ENCODE measurements at places on chromosomes 11 and 22.

DNA sequence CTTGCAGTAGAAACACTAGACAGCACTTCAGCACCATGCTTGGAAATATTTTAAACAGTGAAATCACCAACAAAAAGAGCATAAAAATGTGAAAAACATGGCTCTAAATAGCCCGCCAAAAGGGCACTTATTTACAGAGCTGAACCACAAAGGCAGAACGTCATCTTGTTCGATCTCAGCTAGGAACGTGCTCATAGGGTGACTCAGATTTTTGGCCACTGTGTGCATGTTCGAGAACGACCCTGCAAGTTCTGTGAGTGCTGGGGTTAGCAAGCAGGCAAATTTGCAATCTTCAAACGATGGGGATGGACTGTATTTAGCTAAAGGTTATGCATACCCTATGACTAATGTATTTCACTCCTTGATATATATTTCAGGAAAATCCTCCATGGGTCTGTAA, 30.6 kb downstream of the OR2AT4 start:
- no peak for DNase-seq

DNA sequence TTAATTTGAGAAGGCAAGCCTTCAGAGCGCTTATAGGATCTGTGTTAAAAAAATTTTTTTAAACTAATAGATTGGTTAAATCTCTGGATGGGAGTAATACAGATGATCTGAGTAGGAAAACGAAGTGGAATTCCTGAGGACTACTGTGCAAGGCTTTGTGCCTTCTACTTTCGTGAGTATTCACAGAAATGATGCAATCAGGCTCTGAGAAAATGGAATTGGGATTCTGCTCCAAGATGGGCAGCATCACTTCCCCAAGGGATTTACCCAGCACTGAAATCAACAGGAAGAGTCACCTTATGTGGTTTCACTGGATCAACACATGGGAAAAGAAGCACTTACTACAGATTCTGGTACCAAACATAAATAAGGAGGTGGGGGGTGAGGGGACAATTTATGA, 12.5 kb downstream of the KMT5B start:
- no peak for DNase-seq

DNA sequence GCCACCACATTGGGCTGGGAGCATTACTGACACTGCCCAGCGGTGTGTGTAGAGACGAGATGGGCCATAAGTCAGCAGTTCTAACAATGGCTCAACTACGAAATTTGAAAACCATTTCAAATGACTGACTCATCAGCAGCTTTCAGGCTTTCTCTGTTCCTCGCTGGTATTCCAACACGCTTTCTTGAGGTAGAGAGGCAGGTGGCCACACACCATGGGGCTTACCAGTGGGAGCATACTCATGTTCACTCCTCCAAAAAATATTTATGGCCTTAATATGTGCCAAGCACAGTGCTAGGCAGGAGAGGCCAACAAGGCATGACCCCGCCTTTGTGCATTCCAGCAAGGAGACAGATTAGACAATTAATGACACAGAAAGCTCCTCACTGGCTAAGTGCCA, 20.3 kb downstream of the ARFGAP2 start:
- no peak for DNase-seq

DNA sequence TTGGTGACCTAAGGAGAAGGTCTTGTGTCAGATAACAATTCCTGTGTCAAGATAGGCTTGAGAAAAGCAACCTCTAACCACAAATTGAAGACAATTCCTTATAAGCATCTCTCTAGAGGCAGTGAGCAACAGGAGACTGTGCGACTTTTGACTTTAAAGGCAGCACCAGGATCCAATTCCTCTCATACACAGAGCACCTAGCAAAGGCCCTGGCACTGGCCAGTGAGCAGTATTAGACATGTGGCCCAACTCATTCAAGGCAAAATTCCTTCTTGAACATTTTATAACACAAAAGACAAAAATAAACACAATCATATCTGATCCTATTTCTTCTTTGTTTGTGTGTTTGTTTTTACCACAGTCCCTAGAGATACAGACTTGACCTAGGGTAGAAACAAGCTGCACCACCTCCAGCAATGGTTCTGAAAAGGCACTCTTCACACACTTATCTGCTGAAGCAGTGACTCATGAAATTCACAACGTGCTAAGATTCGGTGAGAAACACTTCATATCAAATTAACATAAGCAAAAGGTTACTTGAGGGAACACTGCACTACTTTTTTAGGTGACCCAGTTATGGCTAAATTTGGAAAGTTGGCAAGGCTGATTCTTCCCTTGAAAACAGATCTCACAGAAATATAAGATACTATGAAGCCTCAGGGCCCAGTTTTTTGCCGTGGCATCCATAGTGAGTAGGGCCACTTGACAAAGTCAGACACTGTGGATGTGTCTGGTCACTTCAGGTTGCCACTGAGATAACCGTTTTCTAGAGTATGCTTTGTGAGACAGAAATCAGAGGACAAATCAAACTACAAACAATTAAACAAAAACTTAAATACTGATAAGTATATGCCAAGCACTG, 1018.9 kb downstream of the DLG2 start:
- no peak for DNase-seq

- no peak for DNase-seq
These were observed 447.3 kb downstream of the NTM start for GRCh38 chr11:131817687-131818188.

GRCh38 chr11:131063638-131064037, 147.4 kb upstream of the SNX19 start:
- no peak for DNase-seq

DNA sequence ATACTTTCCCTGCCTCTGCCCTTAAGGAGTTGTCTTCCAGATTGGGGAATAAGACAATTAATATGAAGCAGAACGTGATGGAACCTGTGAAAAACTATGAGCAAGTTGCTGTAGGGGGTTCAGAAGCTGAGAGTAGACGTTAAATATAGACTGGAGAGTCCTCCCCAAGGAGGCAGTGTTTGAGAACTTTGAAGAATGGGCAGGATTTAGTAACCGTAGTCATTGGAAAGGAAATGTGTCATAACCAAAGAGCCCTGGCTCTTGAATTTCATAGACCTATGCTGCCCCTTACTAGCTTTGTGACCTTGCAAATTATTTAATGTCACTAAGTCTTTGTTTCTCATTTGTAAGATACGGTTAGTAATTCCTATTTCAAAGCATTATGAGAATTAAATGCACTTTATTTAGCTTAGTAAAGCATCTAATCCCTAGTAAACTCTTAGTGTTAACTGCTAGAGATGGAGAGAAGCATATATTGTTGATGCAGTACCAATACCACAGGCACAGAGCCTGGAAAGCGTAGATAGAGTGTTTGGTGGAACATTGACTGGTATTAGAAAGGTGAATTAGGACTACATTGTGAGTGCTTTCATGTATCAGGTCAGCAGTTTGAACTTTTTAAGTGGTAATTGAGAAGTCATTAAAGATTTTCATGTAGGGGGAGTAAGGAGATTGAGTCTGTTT, 54.1 kb downstream of the MCAM start:
- DNase-seq, result no peak

DNA sequence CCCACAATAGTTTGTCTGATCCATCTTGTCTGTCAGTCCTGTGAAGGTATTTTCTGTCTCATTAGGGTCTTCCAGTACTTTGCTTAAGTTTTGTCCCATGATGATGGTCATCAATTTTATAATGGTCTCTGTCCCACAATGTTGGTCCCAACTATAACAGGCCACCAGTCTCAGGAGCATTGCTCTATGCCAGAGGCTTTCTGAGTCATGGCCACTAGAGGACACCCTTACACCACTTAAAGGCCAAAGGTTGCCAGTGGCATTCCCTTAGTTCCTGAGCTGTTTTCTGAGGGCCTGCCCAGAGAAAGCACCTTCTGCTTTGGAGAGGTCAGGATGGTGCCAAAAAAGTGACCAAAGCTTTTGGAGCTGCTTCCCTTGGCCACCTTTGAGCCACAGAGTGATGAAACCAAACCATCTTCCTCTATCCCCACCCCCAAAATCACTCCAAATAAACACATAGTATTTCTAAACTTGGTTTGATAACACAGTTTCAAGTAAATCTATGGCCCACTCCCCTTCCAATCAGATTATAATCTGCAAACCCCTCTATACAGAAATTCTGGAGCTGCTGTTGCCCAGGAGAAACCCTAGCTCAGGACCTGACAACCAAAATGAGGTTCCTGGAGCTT, 19.3 kb downstream of the EIF3F start:
- DNase-seq, result no peak

DNA sequence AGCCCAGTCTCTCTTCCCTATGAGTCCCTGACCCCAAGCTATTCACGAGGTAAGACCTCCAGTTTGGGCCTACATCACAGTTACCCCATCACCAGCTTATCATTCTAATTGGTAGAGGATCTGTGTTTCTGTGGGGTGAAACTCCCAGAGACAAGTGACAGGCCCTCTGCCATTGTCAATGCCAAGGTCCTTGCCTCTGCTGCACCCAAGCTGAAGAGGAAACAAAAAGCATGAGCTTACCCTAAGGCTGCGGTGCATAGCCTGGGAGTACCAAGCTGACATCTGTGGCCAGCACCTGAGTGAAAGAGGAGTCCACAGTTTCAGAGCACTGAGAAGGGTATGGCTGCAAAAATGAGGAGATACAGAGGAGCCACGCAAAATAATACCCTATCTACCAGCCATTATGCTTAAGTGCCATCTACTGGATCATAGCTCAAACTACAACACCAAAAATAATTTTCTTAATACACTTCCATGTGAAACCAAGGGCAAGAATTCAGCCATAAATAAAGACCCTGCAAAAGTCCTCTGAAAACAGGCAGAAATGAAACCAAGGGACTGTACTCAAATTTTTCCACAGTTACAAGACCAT, 62.3 kb upstream of the ANO5 start:
- DNase-seq, result no peak

DNA sequence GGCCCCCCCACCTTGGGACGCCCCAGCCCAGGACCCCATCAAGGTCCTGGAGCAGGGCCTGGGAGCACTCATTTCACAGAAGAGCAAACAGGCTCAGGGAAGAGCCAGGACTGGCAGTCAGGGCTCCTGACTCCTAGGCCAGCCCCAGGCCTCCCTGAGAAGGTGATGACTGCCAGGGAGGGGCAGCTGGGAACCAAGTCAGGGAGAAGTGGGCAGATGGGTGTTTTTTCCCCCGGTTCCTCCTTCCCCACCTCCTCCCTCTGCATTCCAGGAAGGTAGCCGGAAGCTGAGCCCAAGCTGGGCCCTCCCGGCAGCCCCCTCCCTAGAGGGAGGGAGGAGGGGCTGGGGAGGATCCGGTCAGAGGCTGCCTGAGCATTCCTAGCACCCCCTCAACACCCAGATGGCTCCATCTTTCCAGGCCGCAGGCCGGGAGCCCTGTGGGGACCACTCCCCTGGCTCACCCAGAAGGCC, 19.6 kb downstream of the MYRF start:
- no peak for DNase-seq

GRCh38 chr22:38901111-38901641, 29.2 kb upstream of the CBX6 start:
- no peak for DNase-seq

DNA sequence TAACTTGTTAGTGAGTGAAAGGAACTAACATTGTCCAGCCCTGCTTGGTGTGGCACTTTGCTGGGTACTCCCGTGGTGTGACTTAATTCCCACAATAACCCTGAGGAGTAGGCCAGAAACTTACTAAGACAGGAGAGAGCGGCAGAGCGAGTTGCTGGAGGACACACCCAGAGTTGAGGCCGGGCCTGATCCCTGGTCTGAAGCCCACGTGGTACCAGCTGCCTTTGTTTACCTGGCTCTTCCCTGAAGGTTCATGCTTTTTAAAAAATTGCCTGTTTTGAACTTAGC, 594 bp downstream of the MPST start:
- DNase-seq, result peak; percentile 10

DNA sequence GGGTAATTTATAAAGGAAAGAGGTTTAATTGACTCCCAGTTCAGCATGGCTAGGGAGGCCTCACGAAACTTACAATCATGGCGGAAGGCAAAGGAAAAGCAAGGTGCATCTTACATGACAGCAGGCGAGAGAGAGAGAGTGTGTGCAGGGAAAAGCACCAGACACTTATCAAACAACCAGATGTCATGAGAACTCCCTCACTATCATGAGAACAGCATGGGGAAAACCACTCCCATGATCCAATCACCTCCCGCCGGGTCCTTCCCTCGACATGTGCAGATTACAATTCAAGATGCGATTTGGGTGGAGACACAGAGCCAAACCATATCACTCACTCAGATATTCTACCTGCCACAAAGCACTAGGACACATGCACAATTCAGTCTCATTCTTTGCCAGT, 48.1 kb upstream of the HMGXB4 start:
- no peak for DNase-seq

- DNase-seq, result no peak
These were observed 642.7 kb upstream of the TENM4 start for GRCh38 chr11:80083531-80083951.

GRCh38 chr22:33130473-33130872, 72.3 kb upstream of the SYN3 start:
- no peak for DNase-seq

- no peak for DNase-seq
These were observed 1350.2 kb upstream of the RAG2 start for GRCh38 chr11:37948258-37948657.

- no peak for DNase-seq
These were observed 26.3 kb upstream of the ALDH3B2 start for GRCh38 chr11:67700548-67701262.

DNA sequence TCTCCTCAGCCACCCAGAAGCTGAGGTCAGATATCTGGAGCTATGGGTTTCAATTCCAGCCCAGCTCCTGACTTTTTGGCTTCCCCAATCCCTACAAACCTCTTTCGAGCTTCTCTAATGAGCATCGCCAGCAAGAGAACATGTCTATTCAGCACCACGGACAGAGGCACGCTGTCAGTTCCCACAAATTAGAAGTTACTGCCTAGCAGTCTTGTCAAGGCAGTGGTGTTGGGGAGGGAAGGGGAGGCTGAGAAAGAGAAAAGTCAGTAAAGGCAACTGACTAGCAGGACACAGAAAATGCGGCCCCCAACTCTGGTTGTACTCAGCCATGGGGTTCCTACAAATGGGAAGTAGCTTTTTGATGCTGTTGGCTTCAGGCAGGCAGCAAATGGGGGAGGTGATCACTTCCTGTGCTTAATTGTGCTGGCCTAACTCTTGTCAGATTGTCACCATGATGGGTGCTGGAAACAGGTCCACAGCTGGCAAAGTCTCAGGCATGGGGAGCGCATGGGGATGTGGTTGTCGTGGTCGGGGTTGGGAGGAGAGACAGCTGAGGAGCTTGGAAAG, 205.9 kb downstream of the ST3GAL4 start:
- DNase-seq, result no peak

GRCh38 chr11:131928992-131929391, 558.6 kb downstream of the NTM start:
- DNase-seq, result no peak

DNA sequence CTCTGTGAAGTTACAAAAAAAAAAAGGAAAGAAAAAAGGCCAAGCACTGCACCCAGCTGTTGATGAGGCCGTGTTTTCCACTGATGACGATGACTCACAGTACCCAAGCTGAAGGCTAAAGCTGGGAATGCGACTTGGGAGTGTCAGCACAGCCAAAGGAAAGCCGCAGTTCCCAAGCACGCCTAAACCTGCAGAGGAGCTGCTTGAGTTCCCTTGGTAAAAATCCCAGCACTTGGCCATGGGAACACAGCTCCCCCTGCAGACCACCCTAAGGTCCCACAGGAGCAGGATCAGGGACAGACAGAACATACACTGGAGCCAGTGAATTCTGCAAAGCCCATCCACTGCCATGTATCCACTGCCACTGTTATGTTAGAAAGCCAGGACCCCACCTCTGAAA, 39.9 kb downstream of the SERGEF start:
- DNase-seq, result no peak

All from DMS 273 treated with DMSO at 0.1 percent for 48 hours (cell line).